Right lung (tissue), 10 donors: ENCODE measurements at places on chromosomes 11 and 22. TPM values are rescaled to one million over a fixed set of nuclear protein-coding genes. Genes with fewer than 3 reads are reported as not detected.

Gene POU2F3
- polyA plus RNA-seq: 0.82 TPM

Gene MOGAT2
- polyA plus RNA-seq: 0.17 TPM

Gene TRIM49C
- not detected for polyA plus RNA-seq

Gene CARNS1
- 3.4 TPM for polyA plus RNA-seq

Gene MRPL48
- 56.3 TPM for polyA plus RNA-seq

Gene RTN4R
- polyA plus RNA-seq: 4.3 TPM

Gene C22orf42
- not detected for polyA plus RNA-seq
